WERI-Rb-1 (cell line): ENCODE measurements at places on chromosomes 1 and 21.

DNA sequence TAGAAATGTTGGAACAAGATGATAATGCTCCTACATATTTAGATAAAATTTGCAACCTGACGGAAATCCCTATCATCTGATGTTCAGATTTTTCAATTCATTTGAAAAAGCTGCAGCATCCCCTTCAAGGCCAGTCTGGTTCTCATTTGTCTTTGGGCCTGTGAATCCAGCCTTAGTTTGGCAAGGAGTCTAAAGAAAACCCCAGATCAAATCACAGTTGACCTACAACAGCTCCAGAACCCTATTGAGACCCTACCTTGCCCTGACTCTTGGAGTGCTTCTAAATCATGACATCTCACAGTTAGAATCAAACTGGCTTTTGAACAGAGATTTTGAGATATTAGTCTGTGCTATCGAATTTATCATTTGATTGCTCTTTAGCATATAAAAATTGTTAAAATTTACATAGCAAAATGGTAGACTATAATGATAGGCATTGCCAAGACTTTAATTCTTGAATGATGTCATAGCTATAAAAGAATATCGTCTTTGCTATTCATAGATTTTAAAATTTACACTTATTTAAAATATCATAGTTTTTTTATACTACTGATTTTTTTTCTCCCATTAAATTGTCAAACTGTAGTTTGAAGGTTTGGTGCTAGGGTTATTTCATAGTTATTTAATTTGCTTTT is 2.2 kb downstream of the PPP2R5A start:
- DNase-seq, result no peak

GRCh38 chr1:92543131-92544055 is 56.7 kb upstream of the GFI1 start:
- DNase-seq, result no peak

DNA sequence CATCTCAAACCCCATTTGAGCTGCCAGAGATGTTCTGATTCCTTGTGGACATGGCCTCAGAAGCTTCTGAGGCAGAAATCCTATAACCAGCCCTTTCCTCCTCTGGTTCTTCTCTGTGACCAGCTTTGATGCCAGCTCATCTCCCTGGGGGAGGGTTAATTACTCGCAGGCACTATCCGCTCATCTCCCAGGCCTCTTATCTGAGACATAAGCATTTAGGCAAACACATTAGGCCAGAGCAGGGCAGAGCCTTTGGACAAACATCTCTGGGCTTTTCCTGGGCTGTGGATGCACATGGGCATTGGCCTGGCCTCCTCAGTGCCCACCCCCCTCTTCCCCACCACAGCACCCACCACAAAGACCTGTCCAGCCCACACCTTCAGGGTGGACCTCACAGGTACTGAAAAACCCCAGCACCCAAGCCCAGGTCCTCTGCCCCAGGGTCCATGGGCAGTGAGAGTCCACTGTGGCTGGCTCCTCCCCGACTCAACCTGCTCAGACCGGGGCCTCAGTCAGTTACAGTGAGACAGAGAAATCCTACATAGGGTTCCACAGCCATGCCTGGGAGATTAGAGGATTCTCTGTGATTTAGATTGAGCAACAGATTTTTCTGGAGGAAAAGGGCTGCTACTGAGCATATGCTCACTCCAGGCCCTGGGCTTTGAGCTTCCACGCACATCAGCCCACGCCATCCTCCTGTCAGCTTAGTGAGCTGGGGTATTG is 26.9 kb downstream of the IGSF21 start:
- DNase-seq, result peak; percentile 77

GRCh38 chr1:43065616-43066399 is 106.3 kb downstream of the EBNA1BP2 start:
- DNase-seq, result no peak

GRCh38 chr21:38384238-38384560 is 114.1 kb downstream of the ERG start:
- DNase-seq, result no peak

DNA sequence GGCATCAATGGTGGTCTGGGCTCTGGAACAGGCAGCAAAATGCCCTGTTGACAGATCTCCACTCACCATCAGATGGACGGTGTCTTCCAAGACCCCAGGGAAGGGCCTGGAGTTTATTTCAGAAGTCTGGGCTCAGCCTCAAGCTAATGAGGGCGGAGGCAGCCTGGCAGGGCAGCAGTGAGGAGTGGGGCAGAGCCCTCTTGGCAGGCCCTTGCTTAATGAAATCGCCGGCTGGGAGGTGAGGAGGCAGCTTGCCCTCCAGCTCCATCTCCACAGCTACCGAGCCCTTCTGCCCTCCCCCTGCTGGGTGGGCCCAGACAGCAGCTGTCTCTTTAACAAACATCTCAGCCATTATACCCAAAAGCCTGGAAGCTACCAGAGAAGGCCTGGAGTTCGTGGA is 22.0 kb upstream of the GRIK3 start:
- peak; percentile 63 for DNase-seq

GRCh38 chr1:7253988-7254587 is 468.8 kb downstream of the CAMTA1 start:
- DNase-seq, result no peak

- no peak for DNase-seq
Measured at GRCh38 chr1:215508311-215508710, 58.8 kb upstream of the KCTD3 start.

DNA sequence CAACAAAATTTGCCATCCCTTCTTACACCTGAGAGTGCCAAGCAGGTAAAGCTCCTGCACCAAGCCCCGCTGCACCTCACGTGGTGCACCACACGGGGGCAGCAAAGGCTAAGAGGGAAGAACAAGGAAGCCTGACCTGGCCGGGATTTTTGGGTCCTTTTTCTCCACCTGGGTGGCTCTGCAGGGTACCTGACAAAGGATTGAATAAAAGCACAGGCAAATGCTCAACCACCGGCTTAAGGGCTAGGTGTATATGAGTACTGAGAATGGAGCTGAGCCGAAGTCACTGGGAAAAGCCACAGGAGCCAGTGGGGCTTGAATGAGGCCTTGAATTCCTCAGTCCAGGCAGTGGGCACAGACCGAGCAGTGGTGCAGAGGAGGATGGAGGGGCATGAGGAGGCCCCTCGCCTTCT is 36.4 kb downstream of the ZNF697 start:
- peak; percentile 82 for DNase-seq

DNA sequence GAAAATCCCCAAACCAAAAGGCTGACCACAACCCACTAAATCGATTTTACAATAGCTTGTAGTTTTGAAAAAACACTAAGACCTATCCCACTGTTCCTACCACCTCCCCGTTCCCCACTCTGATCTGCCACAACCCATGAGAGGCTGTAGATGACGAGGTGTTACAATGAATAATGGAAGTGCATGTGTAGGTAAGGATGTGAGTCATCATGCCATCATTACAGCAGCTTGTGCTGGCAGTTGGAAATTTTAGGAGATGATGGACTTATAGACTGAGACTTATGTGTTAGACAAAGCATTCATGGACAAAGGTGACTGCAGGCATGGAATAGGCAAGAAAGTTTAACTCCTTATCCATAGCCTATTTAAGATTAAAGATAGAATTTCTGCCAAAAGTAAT is 184.7 kb upstream of the CACYBP start:
- DNase-seq, result no peak

GRCh38 chr1:80341021-80341420 is 1334.5 kb upstream of the ADGRL4 start:
- DNase-seq, result no peak

- DNase-seq, result no peak
Measured at GRCh38 chr21:31518580-31518979, 140.9 kb upstream of the SOD1 start.

DNA sequence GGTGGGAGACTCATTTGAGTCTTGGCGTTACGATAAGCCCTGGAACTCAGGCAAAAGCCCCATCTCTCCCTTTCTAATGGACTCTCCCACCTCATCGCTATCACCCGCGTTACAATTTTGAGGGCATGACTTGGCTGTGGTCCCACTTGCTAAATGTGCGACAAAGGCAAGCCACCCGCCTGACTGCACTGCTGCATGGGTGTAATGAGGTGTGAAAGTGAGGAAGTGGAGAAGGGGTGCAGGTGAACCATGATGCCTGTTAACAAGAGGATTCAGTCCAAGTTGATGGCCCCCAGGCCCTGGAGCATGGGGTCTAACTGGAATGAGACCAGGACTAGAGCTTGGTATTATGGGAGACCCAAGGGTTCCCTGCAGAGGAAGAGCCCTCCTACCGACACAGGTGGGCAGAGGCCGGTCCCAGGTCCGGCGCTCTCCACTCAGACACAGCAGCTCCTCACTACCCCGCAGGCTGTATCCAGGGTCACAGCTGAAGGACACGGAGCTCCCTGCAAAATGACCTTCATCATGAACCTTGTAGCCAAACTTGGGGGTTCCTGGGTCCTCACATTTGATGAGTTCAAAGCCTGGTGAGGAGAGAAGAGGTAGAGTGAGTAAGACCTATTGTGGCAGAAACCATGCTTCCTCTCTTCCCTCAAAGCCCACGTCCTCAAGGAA is 165.4 kb upstream of the HMGB4 start:
- no peak for DNase-seq

GRCh38 chr1:221644145-221644448 is 97.8 kb downstream of the DUSP10 start:
- no peak for DNase-seq

GRCh38 chr1:167503626-167504466 is 14.5 kb downstream of the CD247 start:
- no peak for DNase-seq

DNA sequence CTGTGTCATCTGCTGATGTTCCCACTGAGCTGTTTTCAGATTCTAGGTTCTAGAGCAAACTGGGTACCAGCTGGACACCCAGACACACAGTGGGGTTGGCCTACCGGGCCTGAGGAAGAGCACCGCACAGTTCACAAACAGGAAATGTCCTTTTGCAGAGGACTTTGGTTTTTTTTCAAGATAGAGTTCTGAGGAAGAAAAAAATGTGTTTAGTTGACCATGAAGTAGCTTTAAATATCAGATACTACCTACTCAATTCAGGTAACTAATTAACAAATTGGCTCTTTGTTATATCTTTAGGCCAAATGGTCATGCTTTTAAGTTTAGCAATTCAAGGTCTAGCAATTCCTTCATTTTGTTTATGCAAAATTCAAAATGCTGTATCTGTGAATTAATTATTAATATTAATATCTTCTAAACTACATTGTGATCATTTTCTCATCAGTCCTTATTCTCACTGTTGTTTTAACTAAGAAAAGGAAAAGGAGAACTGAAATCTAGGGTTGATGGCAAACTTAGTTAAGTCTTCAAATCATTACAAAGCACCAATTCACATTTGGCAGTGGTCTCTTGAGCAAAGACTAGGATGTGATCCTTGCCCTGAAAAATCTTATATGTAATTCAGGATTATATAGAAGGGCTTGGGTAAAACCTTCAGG is 17.2 kb upstream of the NCF2 start:
- DNase-seq, result no peak

DNA sequence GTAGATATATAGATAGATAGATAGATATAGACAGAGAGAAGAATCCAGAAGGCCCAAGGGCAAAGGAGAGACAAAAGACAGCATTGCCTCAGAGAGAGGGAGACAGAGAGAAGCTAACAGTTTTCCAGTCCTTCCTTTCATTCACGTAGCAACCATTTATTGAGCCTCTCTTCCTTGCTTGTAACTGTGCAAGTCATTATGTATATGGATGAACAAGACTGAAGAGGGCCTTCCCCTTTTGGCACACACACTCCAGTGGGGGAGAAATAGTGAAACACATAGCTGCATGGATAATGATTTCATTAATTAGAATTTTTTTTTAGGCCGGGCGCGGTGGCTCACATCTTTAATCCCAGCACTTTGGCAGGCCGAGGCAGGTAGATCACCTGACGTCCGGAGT is 74.8 kb upstream of the PUM1 start:
- no peak for DNase-seq

- DNase-seq, result peak; percentile 95
Measured at GRCh38 chr1:155173478-155174323, at the start of gene TRIM46. Gene TRIM46, plus strand, starts transcription at chr1:155173849. Its CDS starts 118 bp downstream, at chr1:155173967.

- no peak for DNase-seq
Measured at GRCh38 chr1:178393370-178393769, 103.4 kb downstream of the CLEC20A start.

GRCh38 chr1:147665521-147665920 is 4.8 kb downstream of the ACP6 start:
- no peak for DNase-seq

DNA sequence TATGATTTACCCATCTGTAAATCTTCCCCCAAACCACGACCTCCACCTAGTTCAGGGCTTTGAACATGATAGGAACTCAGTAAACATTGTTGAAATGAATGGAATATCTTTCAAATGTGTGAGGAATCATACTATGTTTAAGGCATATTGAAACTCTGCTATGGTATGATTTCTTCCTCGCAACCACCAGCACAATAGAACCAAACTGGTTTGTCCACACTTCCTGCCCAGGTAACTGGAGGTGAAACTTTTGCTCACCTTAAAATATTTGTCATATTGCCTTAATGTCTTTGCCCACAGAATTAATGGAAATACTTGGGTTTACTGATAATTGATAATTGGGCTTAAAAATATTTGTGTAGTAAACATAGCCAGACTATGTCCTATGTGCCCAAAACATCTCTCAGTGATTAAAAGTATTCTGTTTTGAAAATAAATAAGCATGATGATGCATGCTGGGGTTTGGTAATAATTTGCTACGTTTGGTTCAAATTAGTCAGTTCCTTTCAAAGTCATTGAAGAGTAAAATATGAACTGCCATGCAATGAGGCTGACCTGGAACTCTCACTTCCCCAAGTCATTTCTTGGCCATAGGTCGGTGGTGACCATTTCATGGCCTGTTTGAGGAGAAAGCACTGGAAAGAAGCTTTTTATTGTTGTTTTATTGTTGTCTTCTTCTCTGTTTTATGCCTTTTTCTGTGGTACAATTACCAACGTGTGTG is 73.3 kb downstream of the TNFSF18 start:
- no peak for DNase-seq

GRCh38 chr1:161382214-161383019 is 14.7 kb upstream of the CFAP126 start:
- peak; percentile 40 for DNase-seq

DNA sequence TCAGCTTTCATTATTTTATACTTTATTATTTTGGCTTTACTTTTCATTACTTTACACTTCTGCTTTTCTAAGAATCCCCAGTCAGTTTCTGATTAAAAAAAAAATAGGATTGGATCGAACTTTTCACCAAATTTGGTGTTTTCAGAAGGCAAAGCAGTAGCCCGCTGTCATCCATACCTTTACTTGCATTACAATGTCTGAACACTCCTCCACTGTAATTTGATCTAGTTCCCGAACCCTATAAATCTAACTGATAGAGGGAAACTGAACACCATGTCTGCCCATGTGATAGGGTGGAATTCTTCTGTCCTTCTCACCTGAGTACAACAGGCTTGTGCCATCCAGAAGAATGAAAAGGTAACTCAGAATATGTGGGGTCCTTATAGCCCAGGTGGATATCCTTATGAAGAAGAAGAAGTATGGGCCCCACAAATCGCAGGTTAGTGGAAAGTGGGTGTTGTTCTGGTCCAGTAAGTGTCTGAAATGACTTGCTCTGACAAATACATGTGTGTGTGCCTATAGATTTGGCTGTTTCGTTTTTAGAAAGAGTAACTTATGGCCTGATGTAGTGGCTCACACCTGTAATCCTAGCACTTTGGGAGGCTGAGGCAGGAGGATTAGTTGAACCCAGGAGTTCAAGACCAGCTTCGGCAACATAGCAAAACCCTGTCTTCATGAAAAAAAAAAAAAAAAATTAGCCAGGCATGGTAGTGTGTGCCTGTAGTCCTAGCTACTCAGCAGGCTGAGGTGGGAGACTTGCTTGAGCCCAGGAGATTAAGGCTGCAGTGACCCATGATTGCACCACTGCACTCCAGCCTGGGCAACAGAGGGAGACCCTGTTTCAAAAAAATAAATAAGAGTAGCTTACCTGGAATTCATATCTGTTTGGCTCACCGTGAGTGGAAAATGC is 26.6 kb upstream of the CDC14A start:
- no peak for DNase-seq
